ENCODE measurements at places on chromosomes 6 and 20. TPM values are rescaled to one million over a fixed set of nuclear protein-coding genes. Genes with fewer than 3 reads are reported as not detected.

- peak; percentile 30 for DNase-seq
Measured at GRCh38 chr20:15643713-15644112, 929.5 kb downstream of the KIF16B start.

GRCh38 chr6:4961322-4962168 lies 42.3 kb downstream of the RPP40 start:
- peak; percentile 3 for DNase-seq

- no peak for DNase-seq
Measured at GRCh38 chr6:130961148-130961547, 101.9 kb downstream of the EPB41L2 start.

GRCh38 chr6:91490671-91491301 lies 903.9 kb upstream of the MAP3K7 start:
- no peak for DNase-seq

DNA sequence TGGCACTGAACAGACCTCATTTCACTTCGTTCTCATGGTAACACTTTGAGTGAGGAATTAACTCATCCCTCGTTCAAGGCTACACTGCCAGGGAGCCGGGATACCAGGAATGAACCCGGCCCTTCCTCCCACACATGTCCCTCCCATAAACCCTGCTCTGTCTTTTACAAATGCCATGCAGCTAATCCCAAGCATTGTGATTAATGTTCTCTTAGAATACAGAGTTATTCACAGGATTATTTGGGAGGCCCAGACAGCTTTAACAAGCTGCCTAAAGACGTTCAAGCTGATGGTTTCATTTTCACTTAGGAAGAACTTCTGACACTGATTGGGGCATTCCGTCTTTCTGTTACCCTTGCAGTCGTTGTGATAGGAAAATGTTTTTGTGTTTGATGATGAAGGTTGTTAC lies 42.5 kb upstream of the CD83 start:
- peak; percentile 31 for DNase-seq

ZNF311 gene
- total RNA-seq, result 0.71 TPM

DNA sequence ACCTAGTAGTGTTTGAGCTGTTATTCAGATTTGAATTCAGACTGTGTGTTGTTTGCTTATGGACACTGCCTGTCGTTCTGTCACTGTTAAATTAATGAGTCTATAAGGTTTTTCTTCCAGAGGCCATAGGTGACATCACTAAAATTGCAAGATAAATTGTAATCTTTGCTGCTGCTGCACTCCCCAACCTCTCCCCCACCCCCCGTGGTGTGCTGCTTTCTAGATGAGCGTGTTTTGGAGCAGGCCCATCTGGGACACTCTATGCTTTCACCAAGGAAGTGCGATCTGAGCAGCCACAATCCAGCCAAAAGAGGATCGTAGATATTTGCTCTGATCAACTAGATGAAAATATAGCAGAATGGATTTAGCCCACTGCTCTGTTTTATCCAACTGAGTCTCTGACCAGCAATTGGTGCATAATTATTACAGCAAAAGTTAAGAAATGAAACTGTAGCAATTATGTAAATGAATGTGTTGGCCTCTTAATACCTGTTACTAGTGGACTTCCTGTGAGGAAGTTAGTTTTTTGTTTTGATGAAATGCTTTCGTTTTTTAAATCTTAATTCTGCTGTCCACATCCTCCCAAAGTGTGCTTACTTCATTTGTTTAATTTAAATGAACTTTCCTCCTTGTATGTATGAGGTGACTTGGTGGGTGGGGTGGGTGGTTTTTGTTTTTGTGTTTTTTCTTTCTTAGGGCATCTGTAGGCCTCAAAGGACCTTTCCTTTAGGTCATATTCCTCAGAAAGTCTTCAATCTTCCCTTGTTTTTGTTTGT lies 58.1 kb downstream of the RPRD1B start:
- no peak for DNase-seq

DNA sequence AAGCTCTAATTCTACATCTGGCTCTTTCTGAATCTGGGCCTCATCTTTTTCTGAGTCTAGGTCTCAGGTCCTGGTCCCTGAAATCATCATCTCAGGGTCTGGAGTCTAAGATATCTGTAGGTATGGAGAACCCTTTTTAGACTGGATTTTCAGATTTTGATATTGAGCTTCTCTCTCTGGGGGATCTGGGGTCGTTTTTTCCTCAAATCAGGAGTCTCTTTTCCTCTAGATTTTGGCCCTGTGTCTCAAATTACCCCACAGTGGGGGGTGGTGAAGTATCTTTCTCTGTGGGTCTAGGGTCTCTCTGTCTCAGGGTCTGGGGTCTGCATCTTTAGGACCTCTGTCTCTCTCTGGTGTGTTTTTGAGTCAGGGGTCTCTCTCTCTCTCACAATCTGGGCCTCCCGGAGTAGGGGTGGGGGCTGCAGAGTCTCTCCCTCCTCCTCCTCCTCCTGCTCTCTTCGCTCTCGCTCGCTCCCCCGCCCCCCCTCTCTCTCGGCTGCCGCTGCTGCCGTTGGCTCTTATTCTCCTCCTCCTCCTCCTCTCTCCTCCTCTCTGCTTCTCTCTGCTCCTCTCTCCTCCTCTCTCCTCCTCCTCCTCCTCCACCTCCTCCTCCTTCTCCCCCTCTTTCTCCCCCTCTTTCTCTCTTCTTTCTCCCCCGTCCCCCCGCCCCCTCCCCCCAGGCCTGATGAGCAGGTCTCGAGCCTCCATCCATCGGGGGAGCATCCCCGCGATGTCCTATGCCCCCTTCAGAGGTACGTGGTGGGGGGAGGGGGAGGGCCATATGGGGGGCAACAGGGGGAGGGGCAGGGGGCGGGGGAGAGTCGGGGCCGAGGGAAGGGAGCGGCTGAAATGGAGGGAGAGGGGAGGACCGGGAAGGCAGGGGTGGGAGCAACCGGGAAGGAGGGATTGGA lies at the start of gene SYNGAP1:
Gene SYNGAP1, plus strand, starts transcription at position 486 of the 911 bp plus-strand sequence. Its CDS starts 200 bp downstream, at position 686.
- DNase-seq, result peak; percentile 44
